ENCODE measurements at places on chromosomes 16 and 17.
A peak's percentile ranks its signal among the peaks of the same experiment; 100 is the strongest.

DNA sequence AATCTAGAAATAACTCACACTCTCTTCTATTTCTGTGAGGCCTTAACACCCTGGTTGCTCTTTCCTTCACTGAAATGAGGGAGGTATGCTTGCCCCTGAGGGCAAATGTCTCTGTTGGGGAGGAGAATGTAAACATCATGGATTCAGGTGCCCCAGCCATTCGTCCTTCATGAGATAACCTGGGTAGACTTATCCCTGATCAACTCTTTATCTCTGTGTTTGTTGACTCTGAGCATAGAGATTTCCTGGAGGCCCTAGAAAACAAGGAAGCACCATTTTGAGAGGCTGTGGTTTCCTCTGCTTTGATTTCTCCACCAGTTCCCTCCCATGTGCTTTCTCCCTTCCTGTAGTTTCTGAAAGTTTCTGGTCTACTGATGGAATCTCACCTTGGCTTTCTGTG is 77.3 kb downstream of the PHKB start:
- DNase-seq = no peak

DNA sequence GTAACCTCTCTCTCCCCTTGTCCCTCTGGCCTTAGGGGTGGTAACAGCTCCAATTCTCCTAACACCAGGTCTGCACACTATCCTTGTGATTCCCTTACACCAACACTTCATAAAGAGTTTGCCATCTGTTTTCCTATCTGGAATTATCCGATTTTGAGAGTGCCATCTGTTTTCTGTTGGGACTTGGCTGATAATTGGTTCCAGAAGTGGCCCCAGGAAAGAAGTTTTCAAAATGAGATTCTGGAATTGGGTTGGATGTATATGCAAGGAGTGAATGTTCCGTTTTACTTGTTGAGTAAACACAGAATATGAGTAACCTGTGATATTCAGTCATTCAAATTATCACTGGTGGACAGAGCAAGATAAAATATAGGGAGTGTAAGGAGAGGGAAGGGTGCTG is 134.1 kb upstream of the HS3ST3A1 start:
- no peak for DNase-seq

DNA sequence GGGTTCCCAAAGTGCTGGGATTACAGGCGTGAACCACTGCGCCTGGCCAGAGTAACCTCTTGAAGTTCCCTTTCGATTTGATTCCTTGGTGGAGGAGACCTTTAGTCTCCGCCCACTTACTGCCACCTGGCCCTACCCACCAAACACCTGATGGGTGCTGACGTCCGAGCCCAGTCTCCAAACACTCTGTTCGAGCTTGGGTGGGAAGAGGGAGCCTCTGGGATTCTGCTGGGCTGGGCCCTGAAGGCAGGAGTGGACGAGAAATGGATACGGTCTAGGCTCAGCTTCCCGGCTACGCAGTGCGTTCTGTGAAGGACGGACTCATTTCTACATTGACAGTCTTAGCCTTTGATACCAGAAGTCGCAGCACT is 870 bp upstream of the ITGA3 start:
- DNase-seq = peak; percentile 59

DNA sequence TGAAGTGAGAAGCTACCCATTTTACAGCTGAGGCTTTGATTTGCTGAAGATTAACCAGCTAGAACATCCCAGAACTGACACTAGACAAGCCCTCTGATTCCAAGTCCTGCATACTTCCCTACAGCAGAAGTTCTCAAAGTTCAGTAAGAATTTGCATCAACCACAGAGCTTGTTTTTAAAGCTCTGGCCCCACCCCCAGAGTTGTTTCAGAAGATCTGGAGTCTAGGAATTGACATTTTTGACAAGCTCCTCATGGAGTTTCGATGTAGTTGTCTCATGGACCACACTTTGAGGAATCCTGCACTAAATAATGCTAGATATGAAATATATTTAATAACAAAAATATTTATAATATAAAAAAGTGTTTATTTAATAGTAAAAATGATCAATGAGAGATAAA is 120.3 kb upstream of the ADAMTS18 start:
- DNase-seq = no peak

DNA sequence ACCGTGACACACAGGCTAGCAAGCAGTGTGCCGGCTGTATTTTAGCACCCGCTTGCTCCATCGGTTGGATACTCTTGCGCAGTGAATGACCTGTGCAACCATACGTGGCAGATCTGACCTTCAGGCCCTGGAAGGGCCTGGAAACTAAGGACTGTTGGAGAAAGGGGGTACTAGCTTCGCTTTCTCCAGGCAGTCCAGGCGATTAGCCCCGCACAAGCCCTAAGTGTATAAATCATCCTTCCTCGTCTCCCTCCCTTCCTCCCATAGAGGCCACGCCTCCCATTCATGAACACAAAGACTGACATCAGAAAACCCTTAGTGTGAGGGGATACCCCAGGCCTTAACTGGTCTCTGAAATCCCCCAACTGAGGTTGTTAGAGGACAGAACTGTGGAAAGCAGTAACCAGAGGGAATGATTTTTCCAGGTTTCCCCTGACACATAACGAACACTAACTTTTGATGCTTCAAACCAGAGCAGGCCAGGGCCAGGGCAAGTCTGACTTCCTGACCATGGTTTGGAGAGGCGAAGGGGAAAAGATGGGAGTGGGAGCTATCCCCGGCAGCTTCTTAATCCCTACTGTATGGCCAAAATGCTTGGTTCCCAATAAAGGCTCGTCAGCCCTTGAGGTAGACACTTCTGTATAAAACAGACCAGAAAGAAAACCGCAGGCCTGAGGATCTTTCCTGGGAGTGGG is 1.4 kb upstream of the DYNLL2 start:
- no peak for DNase-seq

DNA sequence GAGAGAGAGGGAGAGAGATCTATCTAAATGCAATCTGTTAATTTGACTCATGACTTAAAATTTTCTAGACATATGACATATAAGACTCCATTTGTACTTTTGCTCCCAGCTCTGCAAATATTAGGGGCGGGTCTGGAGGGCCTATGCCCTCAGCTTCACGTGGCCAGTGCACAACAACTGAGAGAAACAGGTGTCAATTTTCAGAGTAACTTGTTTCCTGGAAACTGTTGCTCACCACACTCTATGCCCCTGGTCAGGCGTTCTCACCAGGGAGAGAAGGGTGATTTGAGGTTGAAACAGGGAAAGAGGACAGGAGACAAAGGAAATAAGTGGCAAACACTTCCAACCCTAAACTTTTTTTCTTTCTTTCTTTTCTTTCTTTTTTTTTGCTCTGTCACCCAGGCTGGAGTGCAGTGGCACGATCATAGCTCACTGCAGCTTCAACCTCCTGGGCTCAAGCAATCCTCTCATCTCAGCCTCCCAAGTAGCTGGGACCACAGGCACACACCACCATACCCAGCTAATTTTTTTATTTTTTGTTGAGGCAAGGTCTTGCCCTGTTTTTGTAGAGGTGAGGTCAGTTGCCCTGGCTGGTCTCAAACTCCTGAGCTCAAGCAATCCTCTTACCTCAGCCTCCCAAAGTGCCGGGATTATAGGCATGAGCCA is 270.0 kb downstream of the SLC39A11 start:
- DNase-seq = no peak

DNA sequence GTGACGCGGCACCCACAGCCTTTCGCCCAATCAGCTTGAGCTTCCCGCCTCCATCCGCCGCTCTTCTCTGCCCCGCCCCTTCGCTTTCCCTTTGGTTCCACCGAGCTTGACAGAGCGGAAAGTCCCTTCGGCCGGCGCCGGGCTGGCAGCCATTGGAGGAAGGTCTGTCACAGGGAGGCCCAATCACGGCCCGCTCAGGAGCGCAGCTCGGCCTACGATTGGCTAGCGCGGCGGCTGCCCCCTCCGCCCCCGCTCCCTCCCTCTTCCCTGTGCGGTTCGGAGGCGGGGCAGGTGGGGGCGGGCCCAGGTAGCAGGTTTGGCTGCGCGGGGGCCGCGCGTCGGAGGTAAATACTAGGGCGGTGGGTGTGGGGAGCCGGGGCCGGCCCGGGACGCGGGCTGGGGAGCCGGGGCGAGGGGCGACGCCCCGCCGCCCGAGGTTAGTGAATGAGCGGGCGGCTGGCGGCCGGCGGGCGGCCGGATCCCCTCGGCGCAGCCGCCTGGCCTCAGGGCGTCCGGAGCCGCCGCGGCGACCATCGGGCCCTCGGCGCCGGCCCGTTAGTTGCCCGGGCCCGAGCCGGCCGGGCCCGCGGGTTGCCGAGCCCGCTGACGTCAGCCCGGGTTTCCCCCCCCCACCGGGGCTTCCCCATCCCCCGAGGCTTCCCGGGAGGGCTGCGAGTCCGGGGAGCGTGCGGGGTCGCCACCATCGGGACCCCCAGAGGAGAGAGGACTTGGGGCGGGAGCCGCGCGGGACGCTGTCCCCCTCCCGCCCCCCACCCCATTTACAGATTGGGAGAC is at the start of gene CYLD:
TSS of gene CYLD (plus strand) at position 306 of the 795 bp plus-strand sequence. CDS start 7,613 bp downstream, outside the sequence.
- peak; percentile 75 for DNase-seq

GRCh38 chr17:67998466-67998865 is 2.2 kb upstream of the C17orf58 start:
- DNase-seq = no peak

DNA sequence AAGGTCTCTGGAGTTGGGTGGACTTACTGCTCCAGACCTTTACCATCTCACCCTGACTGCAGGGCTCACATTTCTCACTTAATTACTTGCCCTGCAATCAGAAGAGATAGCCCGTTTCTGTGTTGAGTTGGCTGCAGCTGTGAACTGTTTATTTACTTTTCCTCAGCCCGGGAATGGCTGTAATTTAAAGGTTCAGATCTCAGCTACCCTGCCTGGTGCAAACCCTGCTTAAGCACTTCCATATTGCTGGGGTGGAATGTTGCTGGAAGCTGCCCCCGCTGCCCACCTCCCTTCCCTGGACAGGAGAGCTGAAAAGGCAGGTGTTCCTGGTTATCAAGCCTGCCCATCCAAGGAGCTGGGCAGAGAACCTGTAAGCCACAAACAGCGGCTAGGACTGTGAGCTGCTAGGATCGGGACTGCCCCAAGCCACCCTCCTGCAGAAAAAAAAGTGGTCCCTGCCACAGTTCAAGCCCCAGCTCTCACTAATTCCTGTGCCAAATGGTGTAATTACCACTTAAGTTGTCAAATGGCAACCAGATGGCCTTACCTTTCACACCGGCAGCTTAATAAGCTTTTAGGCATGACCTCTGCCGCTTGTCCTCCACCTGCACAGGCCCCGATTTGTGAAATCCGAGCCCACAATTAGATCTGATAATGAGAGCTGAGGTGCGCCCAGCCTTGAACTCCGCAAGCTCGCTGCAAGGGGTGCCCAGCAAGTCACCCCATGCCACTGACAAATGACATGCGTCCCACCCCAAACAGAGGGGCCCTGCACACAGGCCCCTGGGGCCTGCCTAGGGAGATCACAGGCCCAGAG is 269.8 kb downstream of the C16orf95 start:
- no peak for DNase-seq

DNA sequence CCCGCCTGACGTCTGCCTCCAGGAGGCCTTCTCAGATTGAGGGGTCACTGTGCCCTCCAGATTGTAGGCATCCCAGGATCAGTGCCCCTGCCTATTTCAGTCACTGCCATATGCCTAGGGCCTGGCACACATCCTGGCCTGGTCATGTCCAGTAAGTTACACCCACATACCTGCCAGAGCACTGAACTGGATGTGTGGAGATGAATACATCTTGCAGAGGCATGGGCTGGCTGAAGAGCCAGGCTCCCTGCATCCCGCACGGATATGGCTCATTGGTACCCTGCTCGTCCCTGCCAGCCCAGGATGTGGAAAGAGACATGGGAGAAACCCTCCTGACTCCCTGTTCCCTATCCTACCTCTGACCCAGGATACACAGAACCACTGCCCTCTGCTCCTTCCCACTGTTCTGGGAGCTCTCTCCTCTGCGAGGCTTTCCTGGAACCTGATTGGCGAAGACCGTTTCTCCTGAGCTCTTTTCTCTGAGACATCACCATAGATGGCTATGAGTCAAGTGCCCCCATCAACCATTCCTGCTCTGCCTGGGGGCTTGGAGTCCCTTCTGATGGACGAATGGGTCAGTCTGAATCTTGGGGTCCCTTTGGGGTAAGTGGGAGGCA is 40.0 kb upstream of the TAC4 start:
- DNase-seq = no peak
